ENCODE measurements at places on chromosomes 16 and 17.

- DNase-seq: no peak
Measured at GRCh38 chr16:53973021-53973420, 269.1 kb downstream of the FTO start.

DNA sequence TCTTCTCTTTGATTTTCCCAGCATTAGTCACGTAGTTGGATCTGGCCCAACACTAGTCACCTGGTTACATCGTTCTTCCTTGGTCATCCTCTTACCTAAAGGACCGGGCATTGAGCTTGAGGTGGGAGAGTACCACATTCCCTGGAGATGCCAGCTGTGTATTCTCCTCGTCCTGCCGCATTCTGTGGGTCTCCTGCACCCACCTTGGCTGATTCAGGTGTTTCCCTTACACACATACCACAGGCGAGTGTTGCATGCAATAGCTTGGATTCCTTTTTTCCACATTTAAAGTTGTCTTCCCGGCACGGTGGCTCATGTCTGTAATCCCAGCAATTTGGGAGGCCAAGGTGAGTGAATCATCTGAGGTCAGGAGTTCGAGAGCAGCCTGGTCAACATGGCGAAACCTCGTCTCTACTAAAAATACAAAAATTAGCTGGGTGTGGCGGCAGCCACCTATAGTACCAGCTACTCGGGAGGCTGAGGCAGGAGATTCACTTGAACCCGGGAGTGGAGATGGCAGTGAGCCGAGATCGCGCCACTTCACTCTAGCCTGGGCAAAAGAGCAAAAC, 21.6 kb upstream of the CLEC18C start:
- DNase-seq: no peak

- DNase-seq: no peak
Measured at GRCh38 chr16:83908798-83909197, 9.9 kb downstream of the MLYCD start.

- DNase-seq: no peak
Measured at GRCh38 chr17:34235389-34236028, 19.6 kb upstream of the CCL2 start.

- DNase-seq: no peak
Measured at GRCh38 chr16:81445143-81445961, 744 bp downstream of the CMIP start.

- no peak for DNase-seq
Measured at GRCh38 chr17:8409966-8410882, 12.6 kb upstream of the RNF222 start.

- DNase-seq: no peak
Measured at GRCh38 chr17:31388770-31389656, 2.5 kb upstream of the RAB11FIP4 start.

GRCh38 chr16:89061590-89062380, 31.9 kb upstream of the ACSF3 start:
- DNase-seq: no peak
